WTC11 (cell line): ENCODE measurements at places on chromosomes 7 and 10.
A peak's percentile ranks its signal among the peaks of the same experiment; 100 is the strongest.

DNA sequence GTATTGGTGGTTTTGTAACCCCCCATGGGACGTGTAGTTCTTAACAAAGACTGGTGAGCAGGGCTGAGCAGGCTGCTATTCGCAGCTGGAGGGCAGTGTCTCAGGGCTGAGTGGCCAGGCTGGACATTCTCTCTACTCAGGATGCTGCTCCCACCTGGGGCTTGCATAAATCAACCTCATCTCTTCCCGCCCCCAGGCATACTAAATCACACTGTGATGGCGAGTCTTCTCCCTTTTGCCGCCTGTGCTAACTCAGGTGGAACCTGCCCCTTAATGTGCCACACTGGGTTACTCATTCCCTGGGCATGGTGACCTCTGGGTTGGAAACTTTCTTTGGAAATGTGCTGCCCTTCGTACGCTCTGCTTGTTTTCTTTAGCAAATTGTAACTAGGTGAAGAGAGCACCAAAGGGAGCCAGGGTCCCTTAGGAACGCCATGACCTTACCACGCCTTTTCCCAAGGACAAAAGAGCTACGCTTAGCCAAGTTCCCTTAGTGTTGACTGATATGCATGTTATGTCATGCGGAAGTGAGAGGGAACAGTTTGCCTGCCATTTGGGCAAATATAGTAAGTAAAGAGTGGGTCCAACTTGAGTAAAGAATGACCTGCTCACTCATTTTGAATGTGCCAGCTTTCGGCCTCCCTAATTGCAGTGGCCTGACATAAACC, 40.4 kb upstream of the COBL start:
- no peak for DNase-seq

GRCh38 chr10:29791773-29792172, 157.0 kb upstream of the SVIL start:
- DNase-seq: no peak

DNA sequence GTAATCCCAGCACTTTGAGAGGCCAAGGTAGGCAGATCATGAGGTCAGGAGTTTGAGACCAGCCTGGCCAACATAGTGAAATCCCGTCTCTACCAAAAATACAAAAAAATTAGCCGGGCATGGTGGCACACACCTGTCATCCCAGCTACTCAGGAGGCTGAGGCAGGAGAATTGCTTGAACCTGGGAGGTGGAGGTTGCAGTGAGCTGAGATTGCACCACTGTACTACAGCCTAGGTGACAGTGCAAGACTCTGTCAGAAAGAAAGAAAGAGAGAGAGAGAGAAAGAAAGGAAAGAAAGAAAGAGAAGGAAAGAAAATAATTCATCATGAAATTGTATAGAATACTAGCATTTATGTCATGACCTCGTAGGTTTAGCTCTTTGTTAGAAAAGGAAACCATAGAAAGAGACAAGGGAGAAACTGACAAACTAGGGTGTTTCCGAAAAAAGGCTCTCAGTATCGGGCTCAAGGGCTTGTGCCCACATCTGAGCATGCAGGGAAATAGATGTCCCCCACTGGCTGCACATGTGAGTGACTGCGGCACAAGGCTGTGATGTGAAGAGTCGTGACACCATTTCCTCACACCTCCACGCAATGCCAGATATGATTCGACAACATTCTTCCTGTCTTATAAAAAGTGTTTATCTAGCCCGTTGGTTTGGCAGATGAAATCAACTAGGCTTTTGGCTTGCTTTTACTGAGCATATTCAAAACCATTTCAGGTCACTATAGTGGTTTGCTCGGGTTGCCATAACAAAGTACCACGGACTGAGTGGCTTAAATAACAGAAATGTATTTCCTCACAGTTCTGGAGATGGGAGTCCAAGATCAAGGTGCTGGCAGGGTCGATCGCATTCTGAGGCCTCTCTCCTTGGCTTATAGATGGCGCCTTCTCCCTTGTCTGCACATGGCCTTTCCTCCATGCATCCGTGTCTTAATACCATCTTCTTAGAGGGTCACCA, 2.0 kb downstream of the SRGN start:
- no peak for DNase-seq

DNA sequence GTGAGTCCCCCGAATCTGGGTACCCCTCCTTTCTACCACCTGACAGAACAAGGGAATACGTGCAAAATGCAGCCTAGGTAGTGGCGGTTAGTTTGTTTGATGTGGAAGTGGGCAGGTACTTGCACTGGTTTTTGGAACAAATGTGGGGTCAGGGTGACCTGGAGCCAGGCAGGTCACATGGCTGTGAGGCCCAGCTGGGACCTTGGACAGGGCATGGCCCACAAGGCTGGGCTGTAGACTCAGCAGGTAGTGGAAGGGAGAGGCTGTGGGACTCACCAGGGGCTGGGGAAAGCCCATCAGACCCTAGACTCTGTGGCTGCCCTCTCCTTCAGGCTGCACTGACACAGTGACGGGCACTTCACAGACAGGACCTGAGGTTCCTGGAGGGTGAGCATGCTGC, 159.9 kb upstream of the ADCY1 start:
- DNase-seq: no peak

DNA sequence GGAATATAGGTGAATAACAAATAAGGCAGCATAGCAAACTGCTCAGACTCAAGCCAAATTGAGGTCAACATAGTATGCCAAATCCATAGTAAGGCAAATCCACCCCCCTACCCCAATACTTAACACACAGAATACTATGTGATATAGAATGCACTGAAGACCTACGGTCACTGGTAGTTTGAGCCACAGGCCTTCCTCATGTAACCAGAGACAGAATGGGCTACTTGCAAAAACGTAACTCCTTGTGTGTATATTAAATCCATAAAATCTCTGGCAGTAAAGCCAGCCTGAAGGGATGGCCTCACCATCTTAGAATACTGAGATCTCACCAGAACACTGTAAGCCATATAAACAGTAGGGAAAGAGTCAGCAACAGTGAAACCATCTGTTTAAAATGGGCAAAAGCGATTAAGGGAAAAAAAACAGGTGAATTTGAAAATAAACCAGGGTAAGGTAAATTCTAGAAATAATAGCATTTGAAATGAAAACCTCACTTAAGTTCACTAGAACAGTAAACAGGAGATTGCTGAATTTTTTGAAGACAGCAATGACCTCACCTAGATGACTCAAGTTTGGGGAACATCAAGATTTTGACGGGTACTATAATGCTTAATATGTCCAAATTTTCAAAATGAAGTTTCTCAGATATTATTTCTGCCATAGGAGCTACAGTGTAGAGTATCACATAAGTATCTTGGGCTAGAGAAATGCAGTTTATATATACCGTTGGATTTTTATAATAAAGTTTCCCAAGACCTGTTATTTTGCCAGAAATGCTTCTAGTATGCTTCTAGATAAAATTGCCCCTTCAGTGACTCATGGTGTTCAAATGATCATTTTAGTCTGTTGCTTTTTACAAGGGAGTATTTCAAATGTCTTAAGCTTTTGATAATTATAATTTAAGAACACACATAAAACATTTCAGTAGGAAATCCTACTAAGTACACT, 13.9 kb downstream of the HNRNPA2B1 start:
- no peak for DNase-seq

DNA sequence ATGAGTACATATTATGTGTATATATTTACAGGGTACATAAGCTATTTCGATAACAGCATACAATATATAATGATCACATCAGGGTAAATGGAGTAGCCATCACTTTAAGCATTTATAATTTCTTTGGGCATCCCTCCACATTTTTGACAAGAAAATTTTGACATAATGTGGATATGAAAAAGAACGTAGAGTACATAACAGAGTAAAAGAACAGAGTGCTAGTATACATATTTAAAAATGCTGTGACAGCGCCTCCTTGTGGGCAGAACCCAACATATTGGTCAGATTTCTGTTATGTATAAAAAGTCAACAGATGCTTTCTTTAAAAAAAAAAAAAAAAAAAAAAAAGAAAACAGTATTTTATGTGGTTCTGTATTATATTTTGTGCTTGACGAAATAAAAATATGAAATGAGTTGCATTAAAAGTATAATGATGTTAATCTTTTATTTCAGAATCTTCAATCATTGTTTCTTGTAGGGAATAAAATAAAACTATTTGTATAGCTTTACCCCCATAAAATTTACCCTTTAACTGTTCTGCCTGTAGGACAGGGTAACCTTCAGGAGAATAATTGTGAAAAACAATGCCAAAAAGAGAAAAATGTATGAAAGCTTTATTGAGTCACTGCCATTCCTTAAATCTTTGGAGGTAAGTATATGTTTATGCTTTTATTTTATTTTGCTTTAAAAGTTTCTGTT, 18.3 kb upstream of the HBP1 start:
- DNase-seq: peak; percentile 70

DNA sequence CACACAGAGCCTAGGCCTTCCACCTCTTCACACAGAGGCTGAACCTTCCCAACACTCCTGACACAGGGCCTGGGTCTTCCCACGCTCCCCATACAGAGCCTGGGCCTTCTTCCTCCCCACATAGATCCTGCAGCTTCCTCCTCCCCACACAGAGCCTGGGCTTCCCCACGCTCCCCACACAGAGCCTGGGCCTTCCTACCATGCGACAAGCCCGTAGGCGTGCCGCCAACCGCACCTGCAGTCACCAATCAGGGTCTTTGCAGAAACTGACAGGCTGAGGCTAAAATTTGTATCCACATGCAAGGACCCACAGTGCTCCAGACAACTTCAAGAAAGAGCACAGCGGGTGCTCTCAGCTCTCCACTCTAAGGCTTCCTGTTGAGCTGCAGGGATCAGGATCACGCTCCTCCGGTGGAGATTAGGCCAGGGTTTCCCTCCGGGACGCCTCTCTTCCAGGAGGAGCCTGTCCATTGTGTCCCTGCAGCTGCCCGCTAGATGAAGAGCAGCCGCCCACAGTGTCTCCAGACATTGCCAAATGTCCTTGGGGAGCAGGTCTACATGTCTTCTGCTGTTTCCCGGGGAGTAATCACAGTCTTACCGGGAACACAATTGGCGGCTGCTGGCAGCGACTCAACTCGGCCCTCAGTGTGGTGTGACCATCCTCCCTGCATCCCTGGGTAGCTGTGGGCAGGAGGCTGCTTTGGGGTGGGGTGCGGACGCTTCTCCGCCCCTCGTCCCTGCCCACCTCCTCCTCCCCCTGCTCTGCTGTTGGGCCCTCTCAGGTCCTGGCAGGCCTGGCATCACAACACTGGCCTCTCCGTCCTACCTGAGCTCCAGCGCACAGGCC, 9.7 kb downstream of the CFAP46 start:
- no peak for DNase-seq

- peak; percentile 68 for DNase-seq
These were observed 134.6 kb upstream of the MGMT start for GRCh38 chr10:129332476-129332875.

DNA sequence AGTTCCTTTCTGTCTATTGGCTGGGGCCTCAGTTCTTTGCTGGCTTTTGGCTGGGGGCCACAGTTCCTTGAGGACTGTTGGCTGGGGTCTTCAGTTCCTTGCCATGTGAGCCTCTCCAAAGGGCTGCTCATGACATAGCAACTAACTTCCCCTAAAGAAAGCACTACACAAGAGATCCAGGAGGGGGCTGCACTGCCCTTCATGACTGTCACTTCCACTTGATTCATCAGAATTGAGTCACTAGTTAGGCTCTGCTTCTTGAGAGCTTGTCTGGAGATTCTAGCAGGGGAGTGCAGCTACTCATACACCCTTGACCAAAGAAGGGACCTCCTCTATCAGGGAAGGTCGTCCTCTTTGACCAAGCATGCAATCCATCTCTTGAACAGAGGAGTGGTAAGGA, 38.0 kb upstream of the MKX start:
- peak; percentile 54 for DNase-seq

GRCh38 chr10:32893434-32893833, 64.6 kb downstream of the ITGB1 start:
- peak; percentile 57 for DNase-seq

- peak; percentile 26 for DNase-seq
These were observed 315.3 kb downstream of the LHFPL3 start for GRCh38 chr7:104643587-104644217.

GRCh38 chr10:68837626-68838322, 10.4 kb downstream of the STOX1 start:
- DNase-seq: no peak

DNA sequence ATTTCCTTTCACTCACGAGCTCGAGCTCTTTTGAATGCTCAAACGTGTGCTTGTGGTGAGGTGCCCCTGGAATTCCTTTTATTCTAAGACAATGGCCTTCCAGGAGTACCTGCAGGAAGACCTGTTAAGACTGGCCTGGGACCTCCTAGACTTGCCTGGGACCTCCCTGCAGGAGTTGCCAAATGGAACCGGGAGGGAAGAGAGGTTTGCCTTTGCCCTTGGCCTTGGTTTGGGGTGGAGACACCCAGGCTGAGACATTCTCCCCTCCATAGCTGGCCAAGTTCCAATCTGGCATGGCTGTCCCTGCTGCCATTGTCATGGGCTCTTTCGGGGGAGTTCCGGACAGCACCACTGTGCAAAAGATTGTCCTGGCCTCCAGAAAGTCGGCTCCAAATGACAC, 39.7 kb downstream of the DNAJB12 start:
- no peak for DNase-seq

GRCh38 chr7:158824028-158824427, 5.3 kb downstream of the ESYT2 start:
- no peak for DNase-seq

DNA sequence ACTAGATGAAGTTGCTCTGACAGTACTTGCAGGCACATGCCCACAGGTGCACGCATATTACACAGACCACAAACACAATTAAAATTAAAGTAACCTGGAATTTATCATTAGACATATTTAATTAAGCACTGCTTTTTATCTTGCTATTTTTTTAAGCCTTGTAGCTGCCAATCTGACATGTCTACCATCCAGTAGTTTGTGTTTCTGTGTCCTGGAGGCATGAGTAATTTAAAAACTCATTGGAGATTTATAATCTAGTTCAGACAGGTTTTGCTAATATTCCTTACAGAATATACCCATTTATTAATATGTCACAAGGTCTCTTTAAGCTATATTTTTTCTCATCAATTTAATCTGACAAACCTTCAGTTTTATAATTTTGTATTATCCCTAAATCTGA, 445.0 kb upstream of the KLF6 start:
- DNase-seq: no peak

DNA sequence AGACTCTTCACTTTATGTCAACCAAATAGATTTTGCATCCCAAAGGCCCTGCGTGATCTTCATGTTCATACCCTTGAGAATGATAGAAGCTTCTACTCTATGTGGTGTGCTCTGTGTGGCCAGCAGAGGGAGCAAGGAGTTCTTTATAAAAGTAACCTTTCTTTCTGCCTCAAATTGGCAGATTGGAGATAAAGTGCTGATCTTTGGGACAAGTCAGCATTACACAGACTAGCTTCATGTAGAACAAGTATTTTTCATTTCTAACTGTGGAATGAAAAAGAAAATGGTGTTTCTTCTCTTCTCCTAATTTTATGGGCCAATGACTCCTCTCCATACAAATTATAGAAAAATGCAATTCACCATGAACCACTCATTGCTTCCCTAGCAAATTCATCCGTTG, 1214.1 kb downstream of the SORCS1 start:
- peak; percentile 49 for DNase-seq

- no peak for DNase-seq
These were observed 107.7 kb upstream of the FZD1 start for GRCh38 chr7:91156316-91157185.

DNA sequence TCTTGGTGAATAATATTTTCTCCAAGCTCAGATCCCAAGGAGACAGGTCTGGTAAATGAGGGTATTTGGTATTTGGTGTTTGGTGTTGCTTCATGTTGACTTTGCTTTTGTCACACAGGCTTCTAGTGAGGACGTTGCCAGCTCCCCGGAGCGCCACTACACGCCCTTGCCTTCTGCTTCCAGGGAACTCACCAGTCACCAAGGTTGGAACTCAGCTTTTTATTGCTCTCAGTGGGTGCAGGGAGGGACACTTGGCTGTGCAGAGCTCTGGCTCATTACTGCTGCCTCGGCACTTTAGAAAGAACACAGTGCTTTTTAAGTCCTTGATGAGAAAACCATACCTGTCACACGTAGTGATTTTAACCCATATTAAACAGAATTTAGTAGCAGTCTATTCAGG, 892.9 kb downstream of the LRMDA start:
- DNase-seq: no peak
